ENCODE measurements at places on chromosomes 13 and 19.

DNA sequence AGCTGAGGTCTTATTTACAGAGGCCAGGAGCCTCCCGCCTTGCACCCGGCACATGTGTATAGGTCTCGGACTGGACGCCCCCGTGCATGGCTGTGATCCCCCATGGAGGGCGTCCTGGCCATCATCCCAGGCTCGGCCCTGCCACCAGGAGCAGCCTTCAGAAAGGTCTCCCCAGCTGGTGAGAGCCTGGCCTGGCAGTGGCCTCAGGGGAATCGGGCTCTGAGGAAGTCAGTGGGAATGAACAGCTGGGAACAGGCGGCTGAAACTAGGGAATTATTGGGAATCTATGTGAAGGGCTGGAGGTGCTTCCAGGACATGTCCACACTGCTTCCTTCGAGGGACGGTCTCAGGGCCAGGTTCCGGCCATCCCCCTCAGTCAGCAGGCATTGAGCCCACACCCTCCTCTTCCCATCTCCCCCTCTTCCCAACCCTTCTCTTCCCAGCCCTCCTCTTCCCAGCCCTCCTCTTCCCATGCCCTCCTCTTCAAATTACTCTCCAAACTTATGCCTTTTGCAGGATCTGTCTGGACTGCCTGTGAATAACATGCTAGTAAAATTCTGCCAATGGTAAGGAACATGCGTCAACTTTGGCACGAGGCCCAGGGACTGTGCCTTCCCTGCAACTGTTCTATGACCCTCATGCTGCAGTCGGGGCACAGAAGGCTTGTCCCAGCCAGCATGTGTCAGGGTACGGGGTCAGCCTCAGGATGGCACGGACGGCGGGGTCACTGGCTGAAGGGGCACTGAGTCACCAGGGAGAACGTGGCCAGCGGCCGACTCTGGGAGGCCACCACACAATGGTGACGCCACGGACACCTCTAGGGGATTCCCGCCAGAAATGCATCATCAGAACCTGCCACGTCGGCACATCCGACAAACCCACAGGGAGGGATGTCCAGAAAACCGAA, 24.2 kb upstream of the C13orf46 start:
- DNase-seq, result no peak

GRCh38 chr19:29255912-29256311, 43.0 kb upstream of the UQCRFS1 start:
- DNase-seq, result no peak

- DNase-seq, result no peak
Observed at GRCh38 chr13:30841154-30841553, 64.9 kb upstream of the MEDAG start.

DNA sequence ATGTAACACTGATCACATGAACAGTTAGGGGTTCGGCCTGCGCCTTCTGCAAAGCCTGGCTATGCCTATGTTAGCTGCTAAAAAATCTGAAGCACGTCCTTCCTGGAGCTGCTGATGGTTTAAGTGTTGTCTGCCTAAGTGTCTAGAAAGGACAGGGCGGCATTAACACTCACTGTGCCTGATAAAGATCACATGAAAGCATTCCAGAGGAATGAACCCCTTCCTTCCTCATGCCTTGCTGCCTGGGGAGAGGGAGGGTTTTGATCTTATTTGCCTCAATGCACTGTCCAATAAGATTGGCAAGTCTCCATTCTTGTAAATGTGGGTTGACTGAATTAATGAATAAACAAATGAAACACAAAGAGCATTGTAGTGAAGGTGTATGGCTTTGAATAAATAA, 5.2 kb downstream of the DOCK9 start:
- no peak for DNase-seq

DNA sequence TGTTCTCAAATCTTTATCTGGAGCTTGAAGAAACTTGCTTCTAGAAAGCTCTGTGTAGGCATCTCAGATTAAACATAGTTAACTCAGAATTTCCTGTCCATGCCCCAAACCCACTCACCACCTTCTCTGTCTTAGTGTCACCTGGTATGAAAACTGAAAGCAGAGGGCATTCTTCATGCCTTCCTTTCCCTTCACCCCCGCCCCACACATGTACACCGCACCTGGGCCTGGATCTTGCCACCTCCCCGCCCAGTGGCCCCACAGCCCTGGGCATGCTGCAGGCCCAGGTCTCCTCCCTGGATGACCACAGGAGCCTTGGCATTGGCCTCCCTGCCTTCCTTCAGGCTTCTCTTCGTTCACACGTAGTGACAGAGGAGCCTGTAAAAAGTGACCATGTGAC, 15.8 kb downstream of the CFAP97D2 start:
- no peak for DNase-seq

DNA sequence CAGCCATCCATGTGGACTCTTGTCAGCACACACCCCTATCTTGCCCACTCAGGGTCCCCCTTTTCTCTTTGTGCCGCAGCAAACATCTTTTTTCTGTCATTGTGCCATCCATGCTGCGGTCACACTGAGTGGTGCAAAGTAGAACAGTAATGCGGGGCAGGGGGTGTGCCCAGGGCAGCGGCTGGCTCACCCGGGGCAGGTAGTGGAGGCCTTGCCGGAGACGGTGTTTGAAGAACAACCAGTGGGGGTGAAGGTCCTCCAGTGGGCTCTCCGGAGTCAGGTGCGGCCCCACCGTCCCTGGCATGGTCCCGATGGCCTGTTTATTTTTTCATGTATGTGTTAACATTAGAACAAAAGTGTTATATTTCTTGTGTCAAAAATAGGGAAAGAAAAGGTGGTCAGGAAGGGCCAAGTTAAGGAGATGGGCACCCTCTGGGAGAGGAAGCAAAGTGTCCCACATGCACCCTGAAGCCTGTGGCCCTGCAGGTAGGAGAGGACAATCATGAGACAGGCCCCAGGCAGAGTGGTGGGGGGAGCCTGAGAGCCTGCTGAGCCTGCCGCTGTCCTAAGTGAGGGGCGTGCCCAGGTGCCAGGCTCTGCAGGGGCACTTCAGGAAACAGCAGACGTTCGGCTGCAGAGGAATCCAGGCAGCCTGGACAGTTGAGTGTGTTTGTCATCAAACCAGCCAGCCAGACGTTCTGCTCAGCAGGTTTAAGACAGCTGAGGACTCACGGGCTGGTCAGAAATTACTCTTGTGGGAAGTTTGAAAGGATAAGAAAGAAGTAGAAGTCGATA, 12.3 kb downstream of the TSSK6 start:
- DNase-seq, result no peak

DNA sequence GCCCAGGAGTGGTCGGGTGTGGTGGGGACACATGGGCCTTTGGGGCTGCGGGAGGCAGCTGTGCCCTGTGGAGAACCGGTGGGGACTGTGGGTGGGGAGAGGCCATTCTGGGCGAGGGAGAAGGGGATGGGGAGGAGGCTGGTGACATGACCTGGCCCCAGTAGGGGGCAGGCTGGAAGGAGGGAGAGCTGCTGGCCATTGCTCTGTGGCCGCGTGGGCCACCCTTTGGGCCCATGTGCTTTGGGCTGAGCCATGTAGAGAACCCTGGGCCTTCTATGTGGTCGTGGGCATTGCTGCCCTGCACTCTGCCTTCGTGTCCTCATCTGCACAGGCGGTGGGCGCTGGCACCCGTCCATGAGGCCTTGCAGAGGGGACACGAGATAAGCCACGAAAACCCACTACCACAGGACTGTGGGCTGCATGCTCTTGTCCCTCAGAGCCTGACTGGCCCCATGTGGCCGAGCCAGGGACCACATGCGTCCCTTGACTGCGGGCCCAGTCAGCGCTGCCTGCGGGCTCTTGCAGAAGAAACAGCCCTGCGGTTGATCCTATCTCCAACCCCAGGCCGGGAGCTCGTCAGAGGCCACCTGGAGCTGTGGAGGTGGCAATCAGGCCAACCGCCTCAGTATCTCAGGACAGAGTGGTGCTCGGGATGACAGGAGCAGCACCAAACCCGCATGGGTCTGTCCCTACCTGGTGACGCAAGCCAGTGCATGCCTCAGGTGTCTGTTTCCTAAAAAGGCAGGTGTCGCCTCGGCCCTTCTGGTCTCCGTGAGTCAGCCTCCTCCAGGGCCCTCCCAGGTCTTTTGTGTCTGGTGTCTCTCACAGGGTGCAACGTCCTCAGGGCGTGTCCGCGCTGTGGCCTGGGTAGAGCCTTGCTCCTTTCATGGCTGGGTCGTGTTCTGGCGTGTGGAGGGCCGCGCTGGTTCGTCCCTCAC, 14.3 kb downstream of the FZR1 start:
- no peak for DNase-seq

DNA sequence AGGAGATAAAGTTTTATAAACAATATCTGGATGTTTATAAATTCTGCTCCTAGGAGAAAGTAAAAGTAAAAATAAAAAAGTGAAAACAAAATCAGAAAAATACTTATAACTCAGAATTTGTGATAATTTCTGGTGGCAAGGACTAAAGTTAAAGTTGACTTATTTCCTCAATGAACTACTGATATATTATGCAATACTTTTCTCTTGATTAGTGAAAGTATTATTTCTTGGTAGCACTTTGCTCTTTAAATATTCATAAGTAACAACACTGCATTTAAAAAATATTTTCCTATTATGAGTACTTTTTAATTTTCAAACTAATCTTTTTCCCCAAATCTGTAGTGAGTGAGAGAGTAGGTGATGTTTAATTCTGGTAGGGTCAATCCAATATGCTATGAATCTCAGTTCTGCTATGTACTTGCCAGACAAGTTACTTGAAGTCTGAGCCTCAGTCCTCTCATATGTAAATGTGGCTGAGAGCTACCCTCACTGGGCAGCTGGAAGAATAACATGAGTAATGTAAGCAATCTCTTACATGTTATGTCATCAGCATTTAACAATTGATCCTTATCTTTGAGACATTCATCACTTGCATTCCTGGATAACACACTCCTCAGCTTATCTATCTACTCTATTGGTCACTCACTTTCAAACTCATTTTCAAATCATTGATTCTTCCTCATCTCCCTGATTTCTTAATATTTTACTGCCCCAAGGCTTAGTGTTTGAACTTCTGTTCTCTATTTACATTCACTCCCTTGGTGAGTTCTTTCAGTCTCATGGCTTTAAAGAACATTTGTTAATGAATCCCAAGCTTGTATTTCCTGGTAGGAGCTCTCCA, 239.0 kb downstream of the RGCC start:
- no peak for DNase-seq

DNA sequence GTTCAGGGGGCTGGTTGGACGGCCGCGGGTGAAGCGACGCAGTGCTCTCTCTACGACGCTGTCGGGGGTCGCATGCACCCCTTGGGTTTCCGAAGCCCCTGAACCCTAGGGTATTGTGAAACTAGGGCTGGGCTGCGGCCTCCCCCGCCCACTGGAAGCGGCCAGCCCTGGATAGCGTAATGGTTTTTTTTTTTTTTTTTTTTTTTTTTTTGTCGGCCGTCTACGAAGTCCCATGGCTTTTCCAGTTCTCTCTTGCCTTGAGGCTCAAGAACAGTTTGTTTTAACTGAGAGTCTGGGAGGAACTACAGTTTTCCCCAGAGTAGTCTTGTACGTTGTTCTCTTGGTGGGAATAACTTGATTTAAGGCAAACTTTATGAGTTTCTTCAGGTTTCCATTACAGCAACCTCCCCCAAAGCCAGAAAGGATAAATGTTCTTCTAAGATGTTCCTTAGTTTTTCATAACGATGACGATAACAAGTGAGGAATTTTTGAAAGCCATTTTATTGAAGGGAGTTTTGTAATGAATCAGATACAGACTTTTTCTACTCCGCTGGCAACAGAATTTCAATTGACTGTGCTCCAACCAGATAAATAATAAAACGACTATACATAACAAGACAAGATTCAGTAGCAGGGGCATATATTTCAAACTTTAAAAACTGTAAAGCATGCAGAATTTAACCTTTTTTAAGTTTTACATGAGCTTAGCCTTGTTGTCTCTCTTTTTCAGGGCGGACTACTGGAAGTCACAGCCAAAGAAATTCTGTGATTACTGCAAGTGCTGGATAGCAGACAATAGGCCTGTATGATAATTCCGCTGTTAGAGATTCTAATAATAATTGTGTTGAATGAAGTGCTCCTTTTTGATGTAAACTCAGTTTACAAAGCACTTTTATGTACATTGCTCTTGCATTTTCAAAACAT, 867 bp downstream of the WBP4 start:
- no peak for DNase-seq

GRCh38 chr13:51697855-51698254, 106.1 kb downstream of the DHRS12 start:
- no peak for DNase-seq
